Colonic mucosa (tissue), 4 donors: ENCODE measurements at places on chromosomes 12 and 14. TPM values are rescaled to one million over a fixed set of nuclear protein-coding genes. Genes with fewer than 3 reads are reported as not detected.

The BMAL2 gene
- 14.9 TPM for total RNA-seq

- peak; percentile 68 for DNase-seq
Observed at GRCh38 chr12:31369712-31370521, 44.0 kb upstream of the SINHCAF start.

- no peak for DNase-seq
Observed at GRCh38 chr12:108231909-108232434, 102.9 kb downstream of the WSCD2 start.

The ALX1 gene
- total RNA-seq, result not detected

The GTF2H3 gene
- 27.3 TPM for total RNA-seq

DNA sequence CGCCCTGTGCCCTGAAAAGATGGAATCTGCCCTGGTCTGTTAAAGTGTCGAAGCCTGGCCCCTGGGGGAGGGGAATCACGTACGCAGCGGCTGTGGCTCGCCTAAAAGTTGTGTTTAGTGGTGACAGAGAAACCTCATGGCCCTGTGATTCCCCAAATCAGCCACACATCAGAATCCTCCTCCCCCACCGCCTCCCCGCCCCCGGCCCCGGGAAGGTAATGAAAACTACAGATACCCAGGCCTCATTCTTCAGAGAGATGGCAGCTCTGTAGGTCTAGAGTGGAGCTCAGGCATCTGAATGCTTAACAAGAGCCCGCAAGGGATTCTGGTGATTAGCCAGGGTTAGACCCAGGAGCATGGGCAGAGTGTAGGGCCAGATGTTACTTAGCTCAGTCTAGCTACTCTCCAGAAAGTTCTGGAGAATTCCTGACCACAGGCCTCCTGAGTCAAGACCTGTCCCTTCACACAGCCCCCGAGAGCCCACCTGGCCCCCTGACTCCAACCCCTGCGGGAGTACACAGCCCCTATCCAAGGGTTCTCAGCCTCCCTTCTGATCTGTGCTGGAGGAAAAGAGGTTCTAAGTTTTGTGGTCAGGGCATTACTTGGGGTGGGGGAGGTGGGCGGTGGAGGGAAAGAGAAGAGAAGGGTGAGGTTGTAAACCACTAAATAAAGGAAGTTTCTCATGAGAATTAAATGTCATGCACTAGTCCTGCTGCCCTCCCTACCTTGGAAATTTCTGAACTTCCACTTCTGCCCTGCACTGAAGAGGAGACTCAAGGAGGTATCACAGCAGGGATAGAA, 114.8 kb downstream of the PLXNC1 start:
- DNase-seq, result no peak

The TMTC2 gene
- total RNA-seq, result 20.6 TPM

The MAP1LC3B2 gene
- total RNA-seq, result 1.2 TPM

The CLEC2B gene
- 6.7 TPM for total RNA-seq

DNA sequence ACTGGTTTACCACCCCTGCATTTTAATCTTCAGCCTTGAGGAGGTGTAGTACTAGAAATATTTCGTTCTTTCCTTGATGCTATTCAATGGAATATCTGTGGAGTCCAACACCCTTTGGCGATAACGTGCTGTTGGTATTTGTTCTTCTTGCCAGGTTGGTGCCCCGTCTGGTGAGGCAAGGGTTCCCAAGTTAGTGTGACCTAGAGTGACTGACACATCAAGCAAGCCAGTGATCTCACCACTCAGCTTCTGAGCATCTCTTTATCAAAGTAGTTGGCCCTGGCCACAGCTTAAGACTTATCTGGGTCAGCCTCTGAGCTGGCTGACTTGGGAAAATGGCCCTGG, 60.2 kb downstream of the PLXNC1 start:
- no peak for DNase-seq

- DNase-seq, result no peak
Observed at GRCh38 chr14:89317051-89317691, 99.9 kb downstream of the FOXN3 start.

DNA sequence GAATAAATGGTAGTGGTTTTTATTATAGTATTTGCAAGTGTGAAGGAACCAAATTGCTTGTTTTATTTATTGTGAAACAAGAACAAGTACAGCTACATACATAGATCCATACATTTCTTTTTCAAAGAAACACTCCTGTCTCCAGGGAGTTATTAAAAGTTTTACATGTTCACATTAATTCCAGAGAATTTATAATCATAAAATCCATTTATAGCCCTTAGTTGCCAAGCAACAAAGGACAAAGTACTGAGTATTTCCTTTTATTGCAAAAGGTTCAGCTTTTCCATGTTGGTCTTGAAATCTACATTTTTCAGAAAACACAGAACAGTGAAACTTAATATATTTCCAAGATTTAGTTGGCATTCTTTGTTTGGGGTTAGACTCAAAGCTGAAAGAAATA, 9.5 kb downstream of the MYRFL start:
- no peak for DNase-seq

GRCh38 chr14:30874999-30875787, 834 bp downstream of the COCH start:
- DNase-seq, result no peak

GRCh38 chr12:40832668-40833067, 140.4 kb downstream of the CNTN1 start:
- no peak for DNase-seq

DNA sequence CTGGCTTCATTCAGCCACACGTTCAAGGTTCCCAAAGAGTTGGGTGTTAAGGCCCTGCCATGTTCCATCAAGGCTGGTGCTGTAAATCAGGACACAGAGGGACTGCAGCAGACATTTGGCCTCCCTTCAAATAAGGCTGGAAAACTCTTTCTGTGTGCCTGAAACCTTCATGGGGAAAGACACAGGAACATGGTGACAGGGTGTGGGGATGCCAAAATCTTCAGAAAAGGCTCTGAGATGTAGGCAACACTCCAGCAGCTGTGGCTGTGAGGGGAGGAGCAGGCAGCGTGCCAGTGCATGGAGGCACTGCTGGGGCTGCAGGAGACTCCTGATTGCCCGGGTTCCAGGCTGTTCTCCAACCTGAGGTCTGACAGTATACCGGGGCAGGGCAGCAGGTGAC, 15.0 kb downstream of the POMT2 start:
- DNase-seq, result no peak

The CATSPERB gene
- total RNA-seq, result 2.2 TPM

- DNase-seq, result no peak
Observed at GRCh38 chr12:124722878-124723277, 140.8 kb downstream of the SCARB1 start.

DNA sequence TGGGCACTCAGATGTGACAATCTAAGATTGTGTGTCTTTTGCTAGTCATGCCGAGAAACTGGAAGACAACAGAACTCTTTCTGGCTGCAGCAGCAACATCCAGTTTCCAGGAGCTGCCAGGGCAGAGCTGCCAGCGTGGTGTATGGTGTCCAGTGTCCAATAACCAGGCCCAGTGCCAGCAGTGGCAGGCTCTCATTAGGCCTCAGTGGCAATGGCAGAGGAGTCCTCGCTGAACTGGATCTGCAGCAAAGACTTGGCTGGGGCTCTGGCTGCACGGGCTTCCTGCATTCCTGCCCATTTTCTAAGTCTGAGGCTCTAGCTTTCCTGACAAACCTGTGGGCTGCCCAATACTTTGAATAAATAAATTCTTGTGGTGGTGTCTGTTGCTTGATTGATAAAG, 26.2 kb upstream of the PPM1A start:
- no peak for DNase-seq

The AKAP5 gene
- total RNA-seq, result 18.1 TPM
